ENCODE measurements at places on chromosomes 16 and 17. TPM values are rescaled to one million over a fixed set of nuclear protein-coding genes. Genes with fewer than 3 reads are reported as not detected.

Gene CHD9NB
- total RNA-seq: not detected

Gene ATP2A3
- 0.89 TPM for total RNA-seq

Gene SEBOX
- not detected for total RNA-seq

Gene MT1G
- 3.5 TPM for total RNA-seq

Gene PIK3R6
- total RNA-seq: not detected

Gene SGCA
- 227 TPM for total RNA-seq

Gene CDRT15
- total RNA-seq: not detected

Gene TP53TG3F
- not detected for total RNA-seq

Gene DNAH2
- total RNA-seq: not detected

Gene SEPTIN12
- not detected for total RNA-seq

DNA sequence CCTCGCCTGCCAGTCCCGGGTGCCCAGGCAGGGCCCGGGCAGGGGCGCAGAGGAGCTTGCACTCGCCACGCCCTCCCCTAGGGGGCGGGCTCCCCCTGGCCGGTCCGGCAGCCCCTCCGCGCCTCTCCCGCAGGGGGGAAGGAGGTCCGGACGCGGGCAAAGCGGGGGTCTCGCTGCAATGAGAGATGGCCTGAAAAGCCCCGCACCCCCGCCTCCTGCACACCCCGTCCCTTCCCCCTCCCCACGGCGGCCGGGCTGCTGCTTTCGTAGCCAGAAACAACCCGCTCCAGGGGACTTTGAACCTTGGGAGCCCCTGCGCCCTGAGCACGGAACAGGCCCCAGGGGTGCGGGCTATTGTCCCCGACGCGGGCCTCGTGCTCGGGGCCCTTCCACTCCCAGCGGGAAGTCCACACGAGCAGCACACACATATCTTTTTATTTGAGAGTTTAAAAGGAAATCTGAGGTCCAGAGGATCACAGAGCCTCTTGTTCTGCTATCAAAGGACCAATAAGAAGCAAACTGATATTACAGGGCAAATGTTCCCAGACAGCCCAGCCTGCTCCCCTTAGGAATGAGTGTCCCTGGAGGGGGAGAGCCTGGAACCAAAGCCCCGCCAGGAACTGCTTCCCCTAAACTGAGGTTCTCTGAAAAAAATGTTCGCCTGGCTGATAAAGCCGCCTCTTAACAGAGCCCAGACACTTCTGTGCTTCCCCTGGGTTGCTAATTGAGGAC, 5.8 kb upstream of the CBX4 start:
- H3K4me3 ChIP-seq: peak overlapping the region; percentile 59
- H3K36me3 ChIP-seq: no peaks in the 10 kb centered on the region
- H3K27me3 ChIP-seq: peaks cover 48% of the 10 kb centered on the region

DNA sequence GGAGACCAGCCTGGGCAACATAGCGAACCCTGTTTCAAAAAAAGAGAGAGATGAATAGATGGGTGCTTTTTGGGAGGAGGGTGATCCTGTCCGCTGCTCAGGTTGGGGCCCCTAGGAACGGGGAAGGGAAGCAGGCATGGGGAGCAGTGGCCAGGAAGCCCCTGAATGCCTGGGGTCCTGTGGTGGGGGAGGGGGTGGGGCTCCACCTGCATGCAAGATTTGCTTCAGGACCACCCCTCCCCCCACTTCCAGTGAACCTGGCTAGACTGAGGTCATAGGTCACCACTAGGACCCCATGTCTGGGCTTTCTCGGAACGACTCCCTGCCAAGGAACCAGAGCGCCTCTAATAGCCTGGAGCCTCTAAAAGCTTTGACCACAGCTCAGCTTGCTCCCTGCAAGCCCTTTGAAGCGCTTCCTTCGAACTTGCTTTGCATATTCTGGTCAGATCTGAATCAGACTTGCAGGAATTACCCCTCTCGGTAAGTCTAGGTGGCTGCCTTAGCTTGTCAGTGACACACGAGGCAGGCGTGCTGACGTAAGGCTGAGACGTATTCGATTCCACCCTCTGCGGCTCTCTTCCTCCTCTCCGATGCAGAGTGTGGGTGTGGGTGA, 3.7 kb downstream of the SOCS3 start:
- no peaks in the 10 kb centered on the region for H3K27me3 ChIP-seq
- no peaks in the 10 kb centered on the region for H3K36me3 ChIP-seq
- no peak overlapping the region for H3K4me3 ChIP-seq
- peak; percentile 63 for DNase-seq
- H3K4me1 ChIP-seq: peaks cover 45% of the 10 kb centered on the region
- peak overlapping the region; percentile 94 for H3K27ac ChIP-seq

DNA sequence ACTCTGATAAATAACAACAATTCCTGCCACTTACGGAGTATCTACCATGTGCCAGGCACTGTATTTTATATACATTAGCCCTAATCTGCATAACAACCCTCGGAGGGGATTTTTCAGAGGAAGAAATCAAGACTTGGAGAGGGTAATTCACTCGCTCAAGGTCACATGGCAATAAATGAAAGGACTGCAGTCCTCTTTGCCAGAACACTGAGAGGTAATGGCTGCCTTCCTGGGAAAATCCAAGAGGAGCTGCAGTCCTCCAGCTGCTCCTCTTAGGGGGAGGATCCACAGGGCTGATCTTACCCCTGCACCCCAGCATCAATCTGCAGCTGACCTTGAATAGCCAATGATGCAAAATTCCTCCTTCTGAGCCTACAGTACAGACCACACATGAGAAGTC, 114.1 kb upstream of the RPL38 start:
- no peak overlapping the region for H3K27ac ChIP-seq
- H3K36me3 ChIP-seq: no peaks in the 10 kb centered on the region
- H3K4me3 ChIP-seq: no peak overlapping the region
- no peak for DNase-seq
- no peaks in the 10 kb centered on the region for H3K4me1 ChIP-seq
- peaks cover 4% of the 10 kb centered on the region for H3K27me3 ChIP-seq

GRCh38 chr17:57288040-57288772, 31.9 kb downstream of the MSI2 start:
- no peaks in the 10 kb centered on the region for H3K27me3 ChIP-seq
- peak overlapping the region; percentile 39 for H3K4me3 ChIP-seq
- peak overlapping the region; percentile 91 for H3K27ac ChIP-seq
- DNase-seq: peak; percentile 45
- H3K36me3 ChIP-seq: no peaks in the 10 kb centered on the region

DNA sequence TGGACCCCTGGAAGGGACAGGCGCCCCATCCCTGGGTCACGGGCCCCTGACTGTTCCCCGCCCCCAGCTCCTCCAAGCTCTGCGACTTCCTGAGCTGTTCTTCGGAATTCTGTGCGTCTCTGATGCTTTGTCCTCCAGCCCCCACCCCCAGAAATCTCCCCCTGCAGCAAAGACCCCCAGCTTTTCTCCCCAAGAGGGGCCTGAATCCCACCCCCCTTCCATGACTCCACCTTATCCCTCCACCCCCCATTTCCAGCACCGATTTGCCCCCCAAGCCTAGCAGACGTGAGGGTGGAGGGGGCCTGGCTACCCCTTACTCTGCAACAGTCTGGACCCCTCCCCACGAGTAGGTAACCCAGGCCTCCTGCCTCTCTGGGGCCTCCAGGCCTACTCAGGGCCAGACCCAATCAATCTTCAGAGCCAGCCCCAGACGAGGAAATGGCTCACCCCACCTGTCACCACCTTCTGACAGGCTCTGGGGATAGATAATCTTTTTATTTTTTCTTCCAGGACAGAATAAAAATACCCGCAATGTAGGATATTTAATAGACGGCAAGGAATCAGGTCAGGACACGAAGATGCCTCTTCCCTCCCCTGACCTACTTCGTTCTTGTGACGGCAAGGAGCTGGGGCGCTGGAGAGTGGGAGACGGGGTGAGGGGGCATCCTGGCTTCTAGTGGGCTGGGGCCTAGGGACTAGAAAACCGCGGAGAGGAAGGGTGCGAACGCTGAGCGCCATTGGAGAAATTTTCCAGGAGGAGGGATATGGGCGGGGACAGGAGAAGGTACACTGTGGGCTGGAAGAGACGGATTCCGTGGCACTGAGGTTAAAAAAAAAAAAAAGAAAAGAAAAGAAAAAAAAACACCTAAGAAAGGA, 744 bp upstream of the PLXDC1 start:
- H3K4me3 ChIP-seq: peak overlapping the region; percentile 61
- H3K27me3 ChIP-seq: peaks cover 7% of the 10 kb centered on the region
- no peaks in the 10 kb centered on the region for H3K36me3 ChIP-seq
- peak overlapping the region; percentile 84 for H3K27ac ChIP-seq
- DNase-seq: no peak

DNA sequence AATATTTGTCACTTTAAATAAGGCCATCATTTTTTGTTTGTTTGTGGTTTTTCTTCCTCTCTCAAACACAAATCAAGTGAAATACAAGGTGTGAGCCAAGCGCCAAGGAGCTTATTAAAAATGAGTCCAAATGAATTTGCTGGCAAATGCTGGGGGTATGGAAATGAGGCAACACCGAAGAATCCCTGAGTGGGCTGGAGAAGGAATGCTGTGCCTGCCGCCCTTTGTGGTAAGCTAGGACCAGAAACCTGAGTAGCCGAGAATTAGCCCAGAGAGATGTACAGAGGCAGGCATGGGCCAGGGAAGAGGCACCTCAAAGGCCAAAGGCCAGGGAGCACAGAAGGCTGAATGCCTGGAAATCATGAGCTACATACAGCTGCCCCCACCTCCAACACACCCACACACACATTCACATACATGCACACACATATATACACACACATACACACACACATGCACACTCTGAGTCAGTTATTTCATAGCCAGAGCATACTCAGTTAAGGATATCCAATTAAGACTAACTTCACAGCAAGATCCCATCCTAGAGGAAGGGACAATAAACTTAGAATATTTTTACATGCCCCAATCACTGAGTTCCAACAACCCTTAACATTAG, 266.1 kb upstream of the DYNLRB2 start:
- no peak for DNase-seq
- H3K4me3 ChIP-seq: no peak overlapping the region
- no peaks in the 10 kb centered on the region for H3K4me1 ChIP-seq
- H3K27ac ChIP-seq: no peak overlapping the region
- no peaks in the 10 kb centered on the region for H3K36me3 ChIP-seq
- H3K27me3 ChIP-seq: no peaks in the 10 kb centered on the region

DNA sequence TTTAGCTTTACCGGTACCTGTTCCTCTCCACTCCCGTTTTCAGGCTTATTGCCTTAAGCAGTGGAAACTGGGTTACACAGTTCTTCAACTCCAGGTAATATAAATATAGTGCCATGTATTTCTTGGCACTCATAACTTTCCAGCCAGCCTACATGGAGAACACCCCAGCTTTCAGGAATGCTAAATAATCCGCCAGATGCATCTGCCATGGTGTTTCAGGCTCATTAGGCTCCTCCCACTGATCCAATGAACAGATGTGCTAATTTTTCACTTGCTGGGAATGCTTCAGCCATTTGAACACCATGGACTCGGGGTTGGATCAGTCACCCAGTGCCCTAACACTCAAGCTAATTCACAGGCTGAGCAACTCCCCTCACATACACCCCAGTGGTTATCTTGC, 4.6 kb downstream of the ANKFN1 start:
- no peak overlapping the region for H3K27ac ChIP-seq
- DNase-seq: no peak
- no peaks in the 10 kb centered on the region for H3K4me1 ChIP-seq
- H3K27me3 ChIP-seq: no peaks in the 10 kb centered on the region
- H3K36me3 ChIP-seq: no peaks in the 10 kb centered on the region
- no peak overlapping the region for H3K4me3 ChIP-seq

GRCh38 chr16:21708533-21709115, 44.9 kb downstream of the OTOA start:
- H3K4me3 ChIP-seq: no peak overlapping the region
- H3K4me1 ChIP-seq: no peaks in the 10 kb centered on the region
- peak; percentile 52 for DNase-seq
- H3K27me3 ChIP-seq: no peaks in the 10 kb centered on the region

- H3K4me3 ChIP-seq: peak overlapping the region; percentile 63
- DNase-seq: no peak
- H3K27ac ChIP-seq: peak overlapping the region; percentile 82
- no peaks in the 10 kb centered on the region for H3K27me3 ChIP-seq
- no peaks in the 10 kb centered on the region for H3K36me3 ChIP-seq
Observed at GRCh38 chr17:82519971-82520903, 705 bp downstream of the FOXK2 start.

- peak overlapping the region; percentile 48 for H3K4me3 ChIP-seq
- no peak for DNase-seq
- H3K27ac ChIP-seq: peak overlapping the region; percentile 72
- peaks cover 24% of the 10 kb centered on the region for H3K36me3 ChIP-seq
- peaks cover 27% of the 10 kb centered on the region for H3K4me1 ChIP-seq
- no peaks in the 10 kb centered on the region for H3K27me3 ChIP-seq
Observed at GRCh38 chr17:795721-796120, 13.6 kb downstream of the MRM3 start.
